ENCODE measurements at places on chromosomes 12 and 14. TPM values are rescaled to one million over a fixed set of nuclear protein-coding genes. Genes with fewer than 3 reads are reported as not detected.

SSTR1 gene
- not detected for total RNA-seq

DNA sequence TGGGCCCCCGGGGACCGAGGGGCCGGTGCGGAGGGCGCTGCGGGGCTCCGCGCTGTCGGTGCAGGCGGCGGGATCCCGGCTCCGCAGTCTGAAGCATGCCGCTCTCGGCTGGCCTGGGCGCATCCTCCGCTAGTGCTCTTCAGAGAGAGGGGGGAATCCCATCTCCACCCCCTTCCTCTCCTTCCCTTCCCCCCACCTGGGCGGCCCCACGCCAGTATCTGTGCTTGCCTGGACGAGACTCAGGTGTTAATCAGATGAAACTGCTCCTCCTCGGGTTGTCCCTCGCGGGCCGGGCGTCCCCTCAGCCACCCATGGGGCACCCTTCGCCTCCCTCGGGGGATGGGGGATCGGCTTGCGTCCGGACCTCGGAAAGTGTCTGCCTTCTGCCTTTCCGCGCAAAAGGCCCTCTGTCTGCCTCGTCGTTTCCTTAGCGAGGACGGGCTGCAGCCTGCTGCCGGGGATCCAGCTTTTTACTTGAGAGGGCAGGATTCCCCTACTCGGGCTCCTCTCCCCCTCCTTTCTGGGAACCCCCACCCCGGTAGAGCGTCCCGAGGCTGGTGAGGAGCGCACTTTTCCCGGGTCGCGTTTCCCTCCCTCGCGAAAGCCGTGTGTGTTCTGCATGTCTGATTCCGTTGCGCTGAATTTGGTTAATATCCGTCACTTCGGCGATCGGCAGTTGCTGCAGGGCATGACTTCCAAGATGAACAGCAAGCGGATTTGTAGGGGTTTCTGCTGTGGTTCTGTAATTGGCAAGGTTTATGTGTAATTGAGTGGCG lies 1.1 kb downstream of the GPHN start:
- peaks cover 9% of the 10 kb centered on the region for H3K36me3 ChIP-seq
- peak overlapping the region; percentile 84 for H3K4me3 ChIP-seq
- DNase-seq = peak; percentile 64
- H3K4me1 ChIP-seq = peaks cover 26% of the 10 kb centered on the region
- H3K27me3 ChIP-seq = peaks cover 6% of the 10 kb centered on the region
- H3K27ac ChIP-seq = peak overlapping the region; percentile 78

PLEKHA5 gene
- 0.11 TPM for total RNA-seq

OR4E2 gene
- not detected for total RNA-seq

PPP1R36 gene
- total RNA-seq = not detected

- H3K27me3 ChIP-seq = no peaks in the 10 kb centered on the region
- H3K4me1 ChIP-seq = no peaks in the 10 kb centered on the region
- H3K36me3 ChIP-seq = no peaks in the 10 kb centered on the region
These were observed 855.2 kb downstream of the FSCB start for GRCh38 chr14:43651896-43652295.

ESRRB gene
- total RNA-seq = 0.11 TPM

GRCh38 chr12:95802482-95803270 lies 12.1 kb upstream of the NTN4 start:
- no peak overlapping the region for H3K27ac ChIP-seq
- DNase-seq = no peak
- no peak overlapping the region for H3K4me3 ChIP-seq
- H3K36me3 ChIP-seq = no peaks in the 10 kb centered on the region

DNA sequence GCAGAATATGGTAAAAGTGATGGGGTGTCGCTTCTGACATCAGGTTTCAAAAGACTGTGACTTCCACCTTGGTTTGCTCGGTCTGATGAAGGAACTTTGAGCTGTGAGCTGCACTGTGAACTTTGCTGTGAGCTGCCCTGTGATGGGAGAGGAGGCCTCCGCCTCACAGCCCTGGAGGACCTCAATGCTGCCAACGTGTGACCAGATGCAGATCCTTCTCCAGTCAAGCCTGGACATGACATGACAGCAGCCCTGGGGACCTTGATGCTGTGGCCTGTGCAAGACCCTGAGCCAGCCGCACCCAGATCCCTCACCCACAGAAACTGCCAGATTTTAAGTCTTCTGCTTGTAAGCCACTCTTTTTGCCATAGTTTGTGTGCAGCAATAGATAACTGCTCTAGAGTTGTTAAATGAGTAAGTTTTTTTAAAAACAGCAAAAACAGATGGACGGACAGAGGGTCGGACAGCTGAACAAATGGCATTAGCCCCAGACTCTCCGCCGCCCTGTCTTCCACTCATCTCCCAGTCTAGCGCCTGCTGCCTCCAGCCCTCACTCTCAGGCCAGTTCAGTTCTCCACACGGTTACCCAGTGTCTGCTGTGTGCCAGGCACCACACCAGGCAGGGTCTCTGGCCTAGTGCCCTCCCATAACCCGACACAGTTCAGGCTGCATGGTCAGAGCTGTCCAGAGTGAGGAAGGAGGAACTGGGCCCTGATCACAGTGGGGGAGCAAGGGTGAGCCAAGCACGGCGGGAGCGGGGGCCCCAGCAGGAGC lies 13.1 kb upstream of the LRTM2 start:
- H3K4me1 ChIP-seq = peaks cover 5% of the 10 kb centered on the region
- no peak overlapping the region for H3K27ac ChIP-seq
- no peaks in the 10 kb centered on the region for H3K36me3 ChIP-seq
- DNase-seq = no peak
- H3K4me3 ChIP-seq = no peak overlapping the region

GLT1D1 gene
- not detected for total RNA-seq

DNA sequence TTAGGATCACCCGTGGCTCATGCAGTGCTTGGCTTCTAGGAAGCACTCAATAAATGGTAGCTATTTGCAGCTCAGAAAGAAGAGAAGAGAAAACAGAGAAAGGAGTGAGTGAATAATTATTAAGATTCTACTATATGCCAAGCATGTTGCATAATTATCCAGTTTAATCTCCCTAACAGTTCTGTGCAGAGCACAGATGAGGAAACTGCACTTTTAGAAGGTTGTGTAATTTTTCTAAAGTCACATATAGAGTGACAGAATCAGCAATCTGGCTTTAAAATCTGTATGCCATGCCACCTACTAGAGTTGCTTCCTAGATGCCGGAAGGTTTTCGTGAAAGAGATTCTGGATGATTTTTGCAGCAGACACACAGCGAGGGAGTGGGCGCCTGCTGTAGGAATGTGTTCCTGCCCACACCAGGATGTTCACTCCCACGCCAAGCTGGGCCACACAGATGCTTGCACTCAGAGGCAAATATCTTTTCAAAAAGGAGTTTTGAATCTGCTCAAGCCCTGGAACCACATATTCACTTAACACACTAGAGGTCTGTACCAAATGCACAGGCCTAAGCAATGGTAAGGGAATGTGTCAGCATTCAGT lies 50.2 kb upstream of the SMCO2 start:
- DNase-seq = no peak
- no peaks in the 10 kb centered on the region for H3K27me3 ChIP-seq
- H3K4me3 ChIP-seq = no peak overlapping the region
- no peak overlapping the region for H3K27ac ChIP-seq

DNA sequence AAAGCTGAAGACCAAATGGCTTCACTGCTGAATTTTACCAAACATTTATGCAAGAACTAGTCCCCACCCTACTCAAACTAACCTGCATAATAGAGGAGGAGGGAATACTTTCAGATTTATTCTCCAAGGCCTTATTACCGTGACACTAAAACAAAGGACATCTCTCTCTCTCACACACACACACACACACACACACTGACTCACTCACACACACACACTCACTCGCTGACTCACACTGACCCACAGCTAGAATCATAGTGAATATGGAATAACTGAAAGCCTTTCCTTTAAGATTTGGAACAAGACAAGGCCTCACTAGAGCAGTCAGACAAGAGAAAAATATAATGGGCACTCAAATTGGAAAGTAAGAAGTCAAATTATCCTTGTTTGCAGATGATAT lies 1014.1 kb downstream of the TMTC2 start:
- no peak overlapping the region for H3K27ac ChIP-seq
- H3K27me3 ChIP-seq = no peaks in the 10 kb centered on the region
- no peak for DNase-seq
- no peak overlapping the region for H3K4me3 ChIP-seq

DNA sequence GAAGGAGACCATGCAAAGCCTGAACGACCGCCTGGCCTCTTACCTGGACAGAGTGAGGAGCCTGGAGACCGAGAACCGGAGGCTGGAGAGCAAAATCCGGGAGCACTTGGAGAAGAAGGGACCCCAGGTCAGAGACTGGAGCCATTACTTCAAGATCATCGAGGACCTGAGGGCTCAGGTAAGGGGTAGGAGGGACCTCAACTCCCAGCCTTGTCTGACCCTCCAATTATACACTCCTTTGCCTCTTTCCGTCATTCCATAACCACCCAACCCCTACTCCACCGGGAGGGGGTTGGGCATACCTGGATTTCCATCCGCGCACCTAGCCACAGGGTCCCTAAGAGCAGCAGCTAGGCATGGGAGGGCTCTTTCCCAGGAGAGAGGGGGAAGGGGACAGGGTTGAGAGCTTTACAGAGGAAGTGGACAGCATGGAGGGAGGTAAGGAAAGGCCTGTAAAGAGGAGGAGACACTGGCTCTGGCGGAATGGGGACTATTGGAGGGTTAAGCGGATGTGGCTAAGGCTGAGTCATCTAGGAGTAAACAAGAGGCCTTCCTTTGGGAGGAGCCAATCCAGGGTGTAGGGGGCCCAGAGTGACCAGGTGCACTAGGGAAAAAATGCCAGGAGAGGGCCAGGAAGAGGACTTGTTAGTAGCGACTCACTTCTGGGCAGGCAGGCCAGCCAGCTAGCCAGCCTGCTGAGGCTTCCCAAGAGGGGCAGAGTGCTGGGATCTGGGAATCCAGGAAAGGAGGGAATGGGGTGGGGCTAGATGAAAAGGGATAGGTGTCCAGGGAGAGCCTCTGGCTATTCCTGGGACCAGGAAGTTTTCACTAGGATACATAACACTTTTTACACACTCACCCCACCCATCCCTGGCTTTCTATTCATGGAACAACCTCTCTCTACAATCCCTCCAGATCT lies 754 bp downstream of the KRT18 start:
- no peaks in the 10 kb centered on the region for H3K36me3 ChIP-seq
- no peak for DNase-seq
- peaks cover 11% of the 10 kb centered on the region for H3K4me1 ChIP-seq
- H3K4me3 ChIP-seq = peak overlapping the region; percentile 83

DNA sequence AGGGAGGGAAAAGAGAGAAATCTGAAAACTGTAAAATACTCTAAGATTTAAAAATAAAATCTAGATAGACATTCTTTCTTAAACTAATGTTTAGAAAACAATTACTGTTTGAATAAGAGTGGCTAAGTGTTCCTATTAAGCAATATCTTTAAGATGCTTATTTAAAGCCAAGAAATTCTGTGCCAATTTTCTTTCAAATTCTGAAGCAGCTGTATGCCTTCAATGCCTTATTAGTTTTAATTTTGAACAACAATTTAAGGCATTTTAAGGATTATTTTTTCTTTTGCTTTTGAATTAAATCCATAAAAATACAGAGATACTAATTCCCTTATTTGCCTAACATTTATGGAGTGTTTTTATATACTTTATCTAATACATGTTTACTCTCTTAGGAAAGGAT lies 50.3 kb upstream of the KITLG start:
- DNase-seq = no peak
- no peak overlapping the region for H3K4me3 ChIP-seq
- H3K4me1 ChIP-seq = no peaks in the 10 kb centered on the region
- H3K36me3 ChIP-seq = no peaks in the 10 kb centered on the region

DNA sequence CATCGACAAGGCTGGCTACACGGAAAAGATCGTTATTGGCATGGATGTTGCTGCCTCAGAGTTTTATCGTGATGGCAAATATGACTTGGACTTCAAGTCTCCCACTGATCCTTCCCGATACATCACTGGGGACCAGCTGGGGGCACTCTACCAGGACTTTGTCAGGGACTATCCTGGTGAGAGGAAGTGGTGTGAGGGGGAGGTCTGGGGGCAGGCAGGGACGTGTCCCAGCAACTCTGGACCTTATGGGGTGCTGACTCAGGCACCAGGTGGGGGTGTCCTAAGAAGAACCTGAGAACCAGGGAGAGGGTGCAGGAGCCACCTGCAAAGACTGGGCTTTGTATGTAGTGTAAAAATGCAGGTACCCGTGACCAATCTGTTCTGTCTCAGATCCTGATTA lies 5.2 kb downstream of the ENO2 start:
- no peak overlapping the region for H3K27ac ChIP-seq
- H3K4me1 ChIP-seq = peaks cover 55% of the 10 kb centered on the region
- H3K4me3 ChIP-seq = no peak overlapping the region
- H3K27me3 ChIP-seq = no peaks in the 10 kb centered on the region
- no peak for DNase-seq

DNA sequence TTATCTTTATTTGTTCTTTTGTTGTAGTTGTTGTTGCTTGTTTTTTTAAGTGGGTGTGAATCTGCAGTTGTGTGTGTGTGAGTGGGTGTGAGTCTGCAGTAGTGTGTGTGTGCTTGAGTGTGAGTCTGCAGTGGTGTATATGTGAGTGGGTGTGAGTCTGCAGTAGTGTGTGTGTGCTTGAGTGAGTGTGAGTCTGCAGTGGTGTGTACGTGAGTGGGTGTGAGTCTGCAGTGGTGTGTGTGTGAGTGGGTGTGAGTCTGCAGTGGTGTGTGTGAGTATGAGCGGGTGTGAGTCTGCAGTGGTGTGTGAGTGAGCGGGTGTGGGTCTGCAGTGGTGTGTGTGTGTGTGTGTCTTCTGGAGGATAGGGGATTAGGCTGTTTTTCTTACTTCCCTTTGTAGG lies 1186.8 kb upstream of the SEL1L start:
- no peak overlapping the region for H3K4me3 ChIP-seq
- H3K36me3 ChIP-seq = no peaks in the 10 kb centered on the region
- H3K27ac ChIP-seq = no peak overlapping the region
- H3K27me3 ChIP-seq = no peaks in the 10 kb centered on the region
- no peaks in the 10 kb centered on the region for H3K4me1 ChIP-seq
- DNase-seq = no peak

KCNMB4 gene
- total RNA-seq = 0.86 TPM

- H3K4me3 ChIP-seq = no peak overlapping the region
- H3K27ac ChIP-seq = no peak overlapping the region
- no peaks in the 10 kb centered on the region for H3K4me1 ChIP-seq
- no peaks in the 10 kb centered on the region for H3K27me3 ChIP-seq
These were observed 57.1 kb downstream of the METTL25 start for GRCh38 chr12:82415402-82415801.

- peaks cover 2% of the 10 kb centered on the region for H3K36me3 ChIP-seq
- no peak overlapping the region for H3K4me3 ChIP-seq
- no peak overlapping the region for H3K27ac ChIP-seq
These were observed 553.7 kb downstream of the FLRT2 start for GRCh38 chr14:86083616-86084015.

- no peak overlapping the region for H3K4me3 ChIP-seq
- H3K4me1 ChIP-seq = no peaks in the 10 kb centered on the region
- no peaks in the 10 kb centered on the region for H3K36me3 ChIP-seq
- no peak overlapping the region for H3K27ac ChIP-seq
- no peaks in the 10 kb centered on the region for H3K27me3 ChIP-seq
These were observed 40.2 kb downstream of the DACT1 start for GRCh38 chr14:58677996-58678395.

DNA sequence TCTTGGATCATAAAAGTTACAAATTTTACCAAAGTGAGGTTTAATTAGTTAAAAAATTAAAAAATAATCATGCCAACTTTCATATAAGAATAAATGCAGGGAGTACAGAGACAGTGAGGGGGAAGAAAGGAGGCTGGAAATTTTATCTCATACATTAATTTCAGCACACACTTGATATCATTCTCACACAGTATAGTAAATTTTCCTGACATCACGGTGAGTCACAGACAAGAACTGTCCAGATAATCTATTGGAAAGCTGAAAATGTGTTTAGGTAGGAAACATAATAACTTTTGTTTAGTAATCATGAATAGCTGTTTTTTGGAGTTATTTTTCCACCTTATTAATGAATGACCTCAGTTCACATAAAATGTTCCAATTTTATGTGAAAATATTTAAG lies 1204.8 kb downstream of the GALC start:
- no peak overlapping the region for H3K27ac ChIP-seq
- no peak for DNase-seq
- no peaks in the 10 kb centered on the region for H3K4me1 ChIP-seq
- no peaks in the 10 kb centered on the region for H3K36me3 ChIP-seq
- H3K27me3 ChIP-seq = no peaks in the 10 kb centered on the region

SLC38A4 gene
- total RNA-seq = not detected
